ENCODE measurements at places on chromosomes 2 and 18.

- no peak for DNase-seq
Measured at GRCh38 chr2:149513461-149513860, 74.1 kb downstream of the MMADHC start.

DNA sequence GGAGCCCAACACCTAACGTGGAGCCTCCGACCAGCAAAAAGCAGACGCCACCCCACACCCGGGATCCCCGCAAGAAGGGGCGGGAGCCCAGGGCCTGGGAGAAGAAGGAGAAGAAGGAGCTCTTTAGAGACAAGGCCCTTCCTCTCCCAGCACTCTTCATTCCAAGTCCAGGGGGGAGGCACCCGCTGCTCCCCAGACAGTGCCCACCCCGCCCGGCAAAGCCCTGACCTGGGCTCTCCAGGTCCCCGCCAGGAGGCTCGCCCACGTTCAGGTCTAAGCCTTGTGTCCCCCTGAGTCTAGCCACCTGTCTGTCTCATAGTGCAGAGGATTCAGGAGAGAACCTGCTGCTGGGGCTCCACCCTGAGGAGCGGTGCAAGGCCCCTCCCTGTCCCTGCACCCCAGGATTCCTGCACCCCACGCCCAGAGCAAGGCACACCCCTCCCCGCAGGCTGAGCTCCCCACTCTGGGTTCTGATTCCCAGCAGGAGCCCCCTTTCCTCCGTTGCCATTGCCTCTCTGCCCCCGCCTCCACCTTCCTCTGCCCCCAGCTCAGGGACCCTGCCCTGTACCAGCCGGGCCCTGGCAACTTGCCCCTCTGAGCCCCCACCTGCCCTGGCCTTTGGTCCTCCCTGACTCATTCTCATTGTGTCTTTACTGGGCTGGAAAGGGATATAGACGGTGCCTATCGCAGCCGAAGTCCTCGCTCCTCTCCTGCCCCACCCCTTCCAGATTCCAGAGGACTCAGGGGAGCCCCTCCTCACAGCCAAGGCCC is 33.5 kb upstream of the GPC1 start:
- DNase-seq: no peak

- DNase-seq: no peak
Measured at GRCh38 chr2:181421464-181421863, 35.7 kb upstream of the ITGA4 start.

DNA sequence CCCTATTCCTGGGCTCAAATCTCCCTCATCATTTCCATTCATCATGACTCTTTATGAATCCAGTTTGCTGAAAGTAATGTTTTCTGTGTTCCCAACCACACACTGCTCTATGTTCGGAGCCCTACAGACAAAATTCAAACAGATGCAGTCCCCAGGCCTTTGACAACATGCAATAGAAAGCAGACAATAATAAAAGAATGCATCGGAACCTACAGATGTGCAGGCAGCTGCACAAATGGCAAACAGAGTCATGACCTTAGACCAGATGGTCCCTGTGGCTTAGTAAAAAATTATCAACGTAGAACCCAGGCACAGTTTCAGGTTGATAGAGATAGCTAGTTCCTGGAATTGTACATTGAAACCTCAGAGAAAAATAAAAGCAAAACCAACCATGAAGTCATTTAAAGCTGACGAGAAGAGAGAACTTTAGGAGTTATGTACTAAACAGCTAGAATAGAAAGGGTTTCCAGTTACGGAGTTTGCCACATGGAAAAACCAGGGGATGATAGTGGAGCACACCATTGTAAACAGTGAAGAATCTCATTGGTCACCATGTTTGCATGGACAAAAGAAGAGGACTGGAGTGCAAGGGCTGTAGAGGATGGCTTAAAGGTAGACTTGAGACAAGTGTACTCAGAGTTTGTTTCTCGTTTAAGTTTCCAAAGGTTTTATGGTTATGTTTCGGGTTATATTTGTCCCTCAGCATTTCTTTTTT is 23.2 kb upstream of the ACVR1 start:
- DNase-seq: no peak

GRCh38 chr2:46674488-46674887 is 195.1 kb downstream of the TMEM247 start:
- no peak for DNase-seq

DNA sequence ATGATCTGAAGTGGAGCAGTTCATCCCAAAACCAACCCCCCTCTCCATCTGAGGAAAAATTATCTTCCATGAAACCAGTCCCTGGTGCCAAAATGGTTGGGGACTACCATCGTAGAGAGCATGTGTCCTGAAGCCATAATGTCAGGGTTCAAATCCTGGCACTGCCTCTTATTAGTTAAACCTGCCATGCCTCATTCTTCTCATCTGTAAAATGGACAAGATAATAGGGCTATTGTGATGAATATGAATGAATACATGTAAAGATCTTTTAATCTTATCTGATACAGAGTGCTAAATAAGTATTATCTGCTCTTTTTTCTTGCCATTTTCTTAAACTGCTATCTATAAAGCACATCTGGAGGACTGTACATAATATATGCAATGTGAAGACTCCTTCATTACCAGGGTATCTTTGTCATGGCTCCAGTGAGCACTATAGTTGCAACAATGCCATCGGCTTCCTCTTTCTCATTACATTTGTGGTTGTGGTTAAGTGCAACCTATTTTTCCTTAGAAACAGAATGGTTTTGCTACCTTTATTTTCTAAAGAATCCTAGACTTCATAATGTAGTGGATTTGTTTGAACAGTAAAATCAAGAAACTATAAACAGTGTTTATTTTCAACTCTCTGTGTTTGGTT is 27.0 kb downstream of the MFSD6 start:
- DNase-seq: no peak

- DNase-seq: no peak
Measured at GRCh38 chr2:21256006-21256405, 132.2 kb downstream of the TDRD15 start.

GRCh38 chr2:228658998-228659397 is 477.5 kb upstream of the SPHKAP start:
- DNase-seq: no peak

DNA sequence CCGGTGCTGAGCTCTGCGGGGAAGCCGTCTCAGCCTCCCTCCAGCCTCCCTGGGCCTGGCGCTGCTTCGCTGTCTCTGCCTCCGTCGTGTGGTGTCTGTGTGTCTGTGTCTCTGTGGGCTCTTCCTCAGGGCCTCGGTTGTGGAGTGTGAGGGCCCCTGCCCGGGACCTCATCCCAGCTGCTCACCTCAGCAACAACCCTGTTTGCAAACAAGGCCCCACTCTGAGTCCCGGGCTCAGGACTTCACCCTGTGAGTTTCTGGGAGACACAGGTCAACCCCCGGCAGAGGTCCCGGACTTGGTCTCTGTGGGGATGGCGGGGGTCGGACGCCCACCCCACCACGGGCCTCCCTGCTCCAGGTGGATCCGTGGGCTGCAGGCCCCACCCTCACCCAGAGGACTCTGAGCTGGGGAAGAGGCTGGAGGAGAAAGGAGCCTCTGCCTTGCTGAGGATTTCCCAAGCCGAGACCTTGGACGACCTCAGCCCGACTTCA is 127.4 kb upstream of the CTDP1 start:
- DNase-seq: no peak
